ENCODE measurements at places on chromosomes 11 and 22. TPM values are rescaled to one million over a fixed set of nuclear protein-coding genes. Genes with fewer than 3 reads are reported as not detected.

The MAJIN gene
- not detected for total RNA-seq

The GP1BB gene
- 3.2 TPM for total RNA-seq

The MS4A6A gene
- not detected for total RNA-seq

The BRSK2 gene
- total RNA-seq: 9.2 TPM

The TECTA gene
- 0.37 TPM for total RNA-seq

The F2 gene
- not detected for total RNA-seq

The HPS4 gene
- total RNA-seq: 32.7 TPM

The KCNQ1 gene
- total RNA-seq: not detected

The SLC22A6 gene
- not detected for total RNA-seq

The MAPK1 gene
- 43.7 TPM for total RNA-seq

The FAU gene
- 188 TPM for total RNA-seq

The MN1 gene
- 0.54 TPM for total RNA-seq

The MIEF1 gene
- 23.5 TPM for total RNA-seq

The MS4A15 gene
- total RNA-seq: not detected

The SCUBE2 gene
- total RNA-seq: not detected

The SRSF8 gene
- 24.3 TPM for total RNA-seq

The FOLR2 gene
- not detected for total RNA-seq
